ENCODE measurements at places on chromosomes 1 and 21. TPM values are rescaled to one million over a fixed set of nuclear protein-coding genes. Genes with fewer than 3 reads are reported as not detected.

GRCh38 chr1:85421179-85421578 is 43.8 kb downstream of the DDAH1 start:
- no peak for DNase-seq

DNA sequence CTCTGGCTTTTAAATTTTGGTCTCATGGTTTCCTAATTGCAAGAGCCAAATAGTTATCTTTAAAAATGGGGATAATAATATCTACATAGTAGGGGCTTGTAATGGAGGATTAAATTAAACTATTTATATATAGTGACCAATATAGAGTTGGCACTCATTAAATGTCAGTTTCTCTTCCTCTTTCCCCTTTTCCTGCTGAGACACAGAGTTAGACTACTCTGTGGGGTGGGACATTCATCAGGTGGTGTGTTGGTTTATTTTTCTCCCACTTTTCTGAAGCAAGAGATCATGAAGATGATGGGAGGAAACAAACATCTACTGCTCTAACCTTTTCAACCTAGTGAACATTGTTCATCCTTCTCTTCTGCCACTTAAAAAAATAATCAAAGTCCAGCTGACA is 17.3 kb upstream of the RAP1A start:
- no peak for DNase-seq

The IVL gene
- total RNA-seq, result not detected

The EXO1 gene
- 65.3 TPM for total RNA-seq

The OR2T33 gene
- total RNA-seq, result not detected

The RIPPLY3 gene
- total RNA-seq, result not detected

The DNM3 gene
- 1.1 TPM for total RNA-seq

The AGMAT gene
- 21.6 TPM for total RNA-seq

The NCMAP gene
- 0.20 TPM for total RNA-seq
